ENCODE measurements at places on chromosomes 16 and 17.

DNA sequence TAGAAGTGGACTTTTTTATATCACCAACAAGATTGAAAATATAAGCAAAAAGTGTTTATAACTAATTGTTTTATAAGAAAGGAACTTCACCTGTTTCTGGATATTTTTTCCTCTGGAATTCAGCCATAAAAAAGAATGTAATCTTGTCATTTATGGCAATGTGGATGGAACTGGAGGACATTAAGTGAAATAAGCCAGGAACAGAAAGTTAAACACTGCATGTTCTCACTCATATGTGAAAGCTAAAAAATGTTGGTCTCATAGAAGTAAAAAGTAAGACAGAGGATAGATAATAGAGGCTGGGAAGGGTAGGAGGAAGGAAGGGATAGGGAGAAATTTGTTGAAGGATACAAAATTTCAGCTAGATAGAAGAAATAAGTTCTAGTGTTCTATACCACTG, 67.6 kb downstream of the NFAT5 start:
- no peak for DNase-seq

GRCh38 chr17:28755486-28755885, 11.7 kb downstream of the TRAF4 start:
- no peak for DNase-seq

DNA sequence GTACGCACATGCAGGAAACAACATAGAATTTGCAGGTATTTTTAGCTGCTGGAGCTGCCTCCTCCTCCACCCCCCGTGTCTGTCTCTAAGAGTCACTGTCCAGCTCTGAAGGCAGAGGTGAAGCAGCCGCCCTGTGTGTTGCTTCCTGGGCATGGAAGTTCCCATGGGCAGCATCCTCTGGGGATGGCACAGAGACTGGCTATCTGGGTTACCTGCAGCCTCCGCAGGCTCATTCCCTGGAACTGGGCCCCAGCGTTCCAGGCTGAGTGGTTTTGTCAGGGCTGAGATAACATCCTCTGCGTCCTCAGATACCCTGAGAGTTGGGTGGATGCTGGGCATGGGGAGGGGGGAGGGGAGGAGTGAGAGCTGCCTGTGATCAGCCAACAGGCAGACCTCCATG, 41.5 kb upstream of the MRTFB start:
- no peak for DNase-seq

GRCh38 chr17:76840443-76840767, 27.8 kb upstream of the MGAT5B start:
- no peak for DNase-seq

- DNase-seq, result no peak
Measured at GRCh38 chr17:18910881-18911280, 41.1 kb upstream of the SLC5A10 start.

DNA sequence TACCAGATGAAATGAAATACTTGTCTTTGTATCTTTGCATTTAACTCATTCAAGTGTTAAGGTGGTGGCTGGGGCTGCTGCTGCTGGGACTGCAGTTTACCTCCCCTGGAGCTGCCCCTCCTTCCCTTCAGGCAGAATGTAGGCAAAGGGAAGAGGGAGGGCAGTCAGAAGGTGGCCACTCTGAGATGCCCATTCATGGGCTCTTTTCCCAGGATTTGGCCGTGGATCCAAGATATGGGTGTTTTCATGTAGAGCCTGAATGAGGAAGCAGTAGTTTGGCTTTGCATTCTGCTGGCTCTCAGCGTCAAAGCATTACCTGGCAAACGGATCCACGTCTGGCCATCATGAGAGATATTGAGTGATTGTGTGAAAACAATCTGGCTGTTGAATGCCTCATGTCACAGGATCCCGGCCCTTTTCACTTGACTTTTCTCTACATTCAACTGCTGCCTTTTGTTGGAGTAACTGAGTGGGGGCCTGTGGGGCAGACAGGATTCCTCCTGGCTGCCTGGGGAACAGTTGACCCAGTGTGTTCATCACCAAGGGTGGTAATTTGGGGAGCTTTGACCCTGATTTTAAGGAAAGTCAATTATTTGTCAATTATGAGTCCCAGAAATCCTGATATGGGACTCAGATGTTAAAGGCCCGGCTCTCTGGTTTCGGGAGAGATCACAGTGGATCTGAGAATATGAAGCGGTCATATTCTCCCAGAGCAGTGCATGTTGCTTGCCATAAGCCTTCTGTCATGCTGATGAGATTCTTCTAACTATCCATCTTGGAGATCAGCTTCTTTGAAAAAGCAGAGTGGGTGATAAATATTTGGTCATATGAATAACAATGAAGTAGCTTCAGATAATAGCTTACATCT, 236.8 kb downstream of the IRX3 start:
- DNase-seq, result no peak

DNA sequence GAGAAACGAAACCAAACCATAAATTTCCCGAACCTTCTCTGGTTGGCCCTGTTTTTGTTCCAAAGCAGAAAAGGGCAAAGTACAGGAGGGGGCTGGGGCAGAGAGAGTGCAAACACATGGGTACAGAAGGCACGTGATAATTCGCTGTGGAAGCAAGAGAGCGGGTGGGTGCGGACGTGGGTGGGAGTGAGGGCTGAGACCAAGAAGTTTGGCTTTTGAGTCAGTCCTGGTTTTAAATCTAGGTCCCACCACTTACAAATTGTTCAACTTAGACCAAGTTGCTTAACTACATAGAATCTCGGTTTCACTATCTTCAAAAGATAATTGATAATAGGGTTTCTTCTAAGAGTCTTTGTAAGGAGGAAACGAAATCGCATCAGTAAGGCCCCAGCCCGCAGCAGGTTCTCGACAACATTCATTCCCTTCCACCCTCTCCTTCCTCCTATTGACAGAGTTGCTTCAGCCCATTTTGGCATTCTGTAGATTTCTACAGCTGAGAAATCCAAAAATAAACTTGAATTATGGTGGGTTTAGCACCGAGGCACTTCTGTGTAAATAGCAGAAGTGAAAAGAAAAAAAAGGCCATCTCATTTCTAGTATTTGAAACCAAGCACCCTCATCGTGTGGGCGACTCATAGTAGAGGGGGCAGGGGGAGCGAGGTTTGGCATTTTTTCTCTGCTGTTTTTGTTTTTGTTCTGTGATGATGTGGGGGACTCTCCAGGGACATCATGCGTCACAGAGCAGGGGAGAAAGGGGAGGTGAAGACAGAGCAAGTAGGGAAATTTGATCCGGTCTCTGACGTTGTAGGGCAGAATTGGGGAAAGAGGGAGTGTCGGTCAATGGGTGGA, 33.6 kb upstream of the CCR7 start:
- DNase-seq, result no peak

DNA sequence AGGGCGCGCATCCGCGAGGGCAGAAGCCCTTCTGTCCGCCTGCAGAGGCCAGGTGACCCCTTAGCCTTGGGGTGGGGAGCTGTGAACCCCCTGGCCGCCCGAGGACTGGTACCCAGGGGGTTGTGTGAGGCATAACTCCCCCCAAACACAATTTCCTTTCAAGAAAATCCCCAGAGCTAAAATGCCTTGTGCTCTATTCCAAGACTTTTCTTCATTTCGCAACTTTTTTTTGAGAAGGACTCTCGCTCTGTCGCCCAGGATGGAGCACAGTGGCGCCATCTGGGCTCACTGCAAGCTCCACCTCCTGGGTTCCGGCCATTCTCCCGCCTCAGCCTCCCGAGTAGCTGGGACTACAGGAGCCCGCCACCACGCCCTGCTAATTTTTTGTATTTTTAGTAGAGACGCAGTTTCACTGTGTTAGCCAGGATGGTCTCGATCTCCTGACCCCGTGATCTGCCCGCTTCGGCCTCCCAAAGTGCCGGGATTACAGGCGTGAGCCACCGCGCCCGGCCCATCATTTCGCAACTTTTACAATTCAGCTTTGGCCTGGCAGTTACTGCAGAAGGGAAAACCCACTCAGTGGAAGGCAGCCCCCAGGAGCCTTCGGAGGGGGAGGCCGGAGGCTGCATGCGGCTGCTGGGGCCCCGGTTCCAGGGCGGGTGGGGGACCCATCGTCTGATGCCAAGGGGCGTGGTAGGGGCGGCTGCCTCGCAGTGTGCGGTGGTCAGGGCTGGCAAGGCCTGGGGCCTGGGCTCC, 963 bp upstream of the APRT start:
- no peak for DNase-seq

- DNase-seq, result no peak
Measured at GRCh38 chr17:64291268-64291851, 28.3 kb upstream of the TEX2 start.

GRCh38 chr16:3938843-3939624, 58.5 kb upstream of the CREBBP start:
- DNase-seq, result peak; percentile 9

- DNase-seq, result no peak
Measured at GRCh38 chr16:17590711-17591654, 120.2 kb upstream of the XYLT1 start.

GRCh38 chr16:84672276-84673202, 24.2 kb downstream of the KLHL36 start:
- no peak for DNase-seq

DNA sequence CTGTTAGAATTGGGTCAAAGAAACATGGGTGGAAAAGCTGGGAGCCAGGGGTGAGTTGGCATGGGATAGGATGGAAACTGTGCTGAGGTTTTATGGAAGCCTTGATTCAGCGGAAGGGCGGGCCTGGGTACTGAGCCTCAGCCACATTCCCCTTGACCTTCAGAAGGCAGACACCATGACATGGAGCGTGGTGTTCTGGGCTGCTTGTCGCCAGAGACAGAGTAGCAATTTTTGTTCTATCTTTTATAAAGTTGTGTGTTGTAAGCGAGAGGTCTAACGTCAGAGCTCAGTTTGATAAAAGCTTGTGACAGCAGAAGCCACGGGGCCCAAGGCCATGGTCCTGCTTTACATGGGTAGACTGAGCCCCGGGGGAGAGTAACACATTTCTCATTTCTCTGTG, 50.2 kb downstream of the SLC47A1 start:
- no peak for DNase-seq

DNA sequence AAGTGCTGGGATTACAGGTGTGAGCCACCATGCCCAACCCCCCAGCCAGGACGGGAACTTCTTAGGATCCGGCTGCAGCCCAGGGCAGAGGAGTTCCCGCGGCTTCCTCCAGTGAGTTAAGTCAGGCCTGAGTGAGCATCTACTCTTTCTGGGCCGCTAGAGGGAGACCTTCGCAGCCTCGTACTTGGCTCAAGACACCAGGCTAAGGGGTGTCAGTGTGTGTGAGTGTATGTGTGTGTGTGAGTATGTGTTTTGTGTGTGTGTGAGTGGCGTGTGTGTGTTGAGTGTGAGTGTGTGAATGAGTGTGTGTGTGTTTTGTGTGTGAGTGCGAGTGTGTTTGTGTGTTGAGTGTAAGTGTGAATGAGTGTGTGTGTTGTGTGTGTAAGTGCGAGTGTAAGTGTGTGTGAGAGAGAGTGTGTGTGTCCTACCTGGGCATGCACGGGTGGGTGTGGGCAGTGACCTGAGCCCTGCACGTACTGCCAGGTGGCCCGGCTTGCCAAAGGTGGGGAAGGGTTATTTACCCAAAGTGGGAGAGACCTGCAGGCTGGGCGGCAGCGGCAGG, 58.5 kb downstream of the TMEM235 start:
- DNase-seq, result peak; percentile 84

- DNase-seq, result no peak
Measured at GRCh38 chr16:86844695-86845094, 266.3 kb downstream of the FOXL1 start.

DNA sequence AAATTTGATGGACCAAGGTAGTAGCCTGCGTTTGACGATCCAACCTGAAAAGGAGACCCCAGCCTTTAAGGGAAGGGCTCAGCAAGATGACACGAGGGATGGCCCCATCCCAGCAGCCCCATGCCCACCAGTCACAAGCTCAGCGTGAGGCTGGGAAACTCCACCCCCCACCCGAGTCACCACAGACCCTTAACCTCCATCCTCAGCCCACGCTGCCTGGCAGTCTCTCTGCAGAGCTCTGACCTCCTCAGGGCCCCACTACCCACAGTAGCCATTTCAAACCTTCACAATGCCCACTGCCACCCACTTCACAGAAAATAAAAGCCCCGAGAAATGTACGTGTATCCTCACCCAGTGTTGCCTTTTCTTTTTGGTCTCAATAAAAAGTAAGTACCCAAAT, 18.7 kb downstream of the USP36 start:
- DNase-seq, result no peak

DNA sequence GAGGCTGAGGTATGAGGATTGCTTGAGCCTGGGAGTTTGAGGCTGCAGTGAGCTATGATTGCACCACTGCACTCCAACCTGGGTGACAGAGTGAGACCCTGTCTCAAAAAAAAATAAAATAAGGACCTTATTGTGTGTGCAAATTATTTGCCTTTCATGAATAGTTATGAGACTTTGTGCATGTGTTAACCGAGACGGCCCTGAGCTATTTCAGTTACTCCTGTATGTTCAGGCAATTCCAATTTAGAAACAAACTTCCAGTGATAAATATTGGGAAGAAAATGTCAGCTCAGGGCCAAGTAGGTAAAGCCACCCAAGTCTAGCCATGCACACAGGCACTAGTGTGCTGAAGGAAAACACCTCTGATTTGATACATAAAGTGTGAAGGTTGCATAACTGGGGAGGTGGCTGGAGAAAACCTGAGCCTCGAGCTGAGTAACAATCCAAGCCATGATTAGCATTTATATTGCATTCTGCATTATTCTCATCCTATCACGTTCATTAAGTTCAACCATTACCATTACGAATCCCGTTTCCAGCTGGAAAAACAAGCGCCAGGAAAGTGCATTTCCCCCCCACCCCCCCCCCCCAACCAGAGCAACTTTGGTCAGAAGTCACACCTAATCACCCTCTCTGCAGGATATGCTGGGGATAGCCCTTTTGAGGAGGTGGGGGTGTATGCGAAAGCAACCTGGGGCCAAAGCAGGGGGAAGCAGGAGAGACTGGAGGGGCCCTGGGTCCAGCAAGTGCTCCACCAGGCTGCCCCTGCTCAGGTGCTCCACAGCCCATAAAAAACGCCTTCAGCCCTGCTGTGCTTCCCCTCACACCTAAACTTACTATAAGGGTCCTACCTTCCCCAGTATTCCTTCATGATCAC, 18.6 kb upstream of the ENDOV start:
- DNase-seq, result no peak

GRCh38 chr17:77802811-77803220, 155.7 kb upstream of the TNRC6C start:
- DNase-seq, result peak; percentile 56

- no peak for DNase-seq
Measured at GRCh38 chr17:40518401-40519088, 17.1 kb upstream of the TNS4 start.

GRCh38 chr16:23561586-23561985, 4.1 kb downstream of the UBFD1 start:
- DNase-seq, result no peak

GRCh38 chr16:84820305-84820684, 510 bp downstream of the CRISPLD2 start:
- DNase-seq, result no peak

GRCh38 chr17:413016-413350, 60.4 kb upstream of the RPH3AL start:
- no peak for DNase-seq

DNA sequence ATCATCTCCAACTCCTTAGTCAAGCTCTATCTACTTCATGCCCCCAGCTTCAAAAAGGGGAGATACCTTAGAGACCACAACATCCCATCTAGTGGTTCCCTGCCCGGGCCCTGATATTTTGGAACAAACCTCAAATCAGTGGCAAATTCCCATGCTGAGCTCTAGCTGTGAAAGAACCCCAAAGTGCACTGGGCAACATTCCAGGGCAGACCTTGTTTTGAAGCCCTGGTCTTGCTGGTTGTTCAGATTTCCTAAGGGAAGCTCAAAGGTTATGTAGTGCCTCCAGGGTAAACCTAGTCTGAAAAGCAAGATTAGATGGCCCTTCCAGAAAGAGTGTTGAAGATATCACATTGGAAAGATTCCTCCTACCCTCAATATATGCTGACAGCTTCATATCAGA, 16.3 kb downstream of the FAM117A start:
- DNase-seq, result no peak

GRCh38 chr17:83085103-83085502, 5.7 kb downstream of the METRNL start:
- no peak for DNase-seq

GRCh38 chr17:81483862-81484194, 28.8 kb downstream of the ACTG1 start:
- DNase-seq, result no peak

Data from NCI-H774 (cell line).